Nephron progenitor cell (in vitro differentiated cells): ENCODE measurements at places on chromosomes 16 and 17.

- no peak for DNase-seq
These were observed 65.7 kb downstream of the ARSG start for GRCh38 chr17:68356949-68357455.

- DNase-seq = no peak
These were observed 299.6 kb downstream of the MAP2K4 start for GRCh38 chr17:12320286-12320685.

DNA sequence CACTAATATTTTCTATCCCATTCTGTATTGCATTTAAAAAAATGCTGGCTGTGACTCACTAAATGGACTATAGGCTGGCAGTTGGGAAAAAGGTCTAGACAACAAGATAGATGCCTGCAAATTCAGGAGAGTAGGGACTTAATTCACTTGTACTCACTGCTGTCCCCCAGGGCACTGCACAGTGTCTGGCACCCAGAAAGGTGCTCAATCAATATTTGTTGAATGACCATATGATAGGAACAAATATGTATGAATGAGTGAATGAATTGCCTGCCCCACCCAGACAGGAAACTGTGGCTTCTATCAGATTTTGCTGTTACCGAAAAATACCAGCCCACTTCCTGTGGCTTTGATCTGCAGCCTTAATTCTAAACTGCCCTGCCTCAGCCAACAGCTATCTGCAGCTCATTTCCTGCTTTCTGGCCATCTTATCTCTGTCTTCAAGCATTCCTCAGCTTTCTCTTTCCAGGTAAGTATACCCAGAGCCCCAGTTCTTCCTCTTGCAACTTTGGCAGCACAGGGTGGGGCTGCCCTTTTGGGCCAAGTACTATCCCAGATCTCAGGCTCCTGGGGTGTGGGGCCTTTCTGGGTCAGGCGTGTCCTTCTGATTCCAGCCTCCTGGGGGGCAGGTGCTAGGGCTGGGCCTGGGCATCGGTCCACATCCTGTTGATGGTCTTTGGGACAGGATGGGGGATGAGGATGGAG is 15.3 kb upstream of the TNS4 start:
- DNase-seq = no peak

GRCh38 chr16:10521681-10522274 is 58.6 kb downstream of the EMP2 start:
- peak; percentile 60 for DNase-seq

- no peak for DNase-seq
These were observed 50.8 kb downstream of the HIC1 start for GRCh38 chr17:2105663-2106062.

- DNase-seq = no peak
These were observed 8.1 kb upstream of the TBX4 start for GRCh38 chr17:61444075-61444474.

DNA sequence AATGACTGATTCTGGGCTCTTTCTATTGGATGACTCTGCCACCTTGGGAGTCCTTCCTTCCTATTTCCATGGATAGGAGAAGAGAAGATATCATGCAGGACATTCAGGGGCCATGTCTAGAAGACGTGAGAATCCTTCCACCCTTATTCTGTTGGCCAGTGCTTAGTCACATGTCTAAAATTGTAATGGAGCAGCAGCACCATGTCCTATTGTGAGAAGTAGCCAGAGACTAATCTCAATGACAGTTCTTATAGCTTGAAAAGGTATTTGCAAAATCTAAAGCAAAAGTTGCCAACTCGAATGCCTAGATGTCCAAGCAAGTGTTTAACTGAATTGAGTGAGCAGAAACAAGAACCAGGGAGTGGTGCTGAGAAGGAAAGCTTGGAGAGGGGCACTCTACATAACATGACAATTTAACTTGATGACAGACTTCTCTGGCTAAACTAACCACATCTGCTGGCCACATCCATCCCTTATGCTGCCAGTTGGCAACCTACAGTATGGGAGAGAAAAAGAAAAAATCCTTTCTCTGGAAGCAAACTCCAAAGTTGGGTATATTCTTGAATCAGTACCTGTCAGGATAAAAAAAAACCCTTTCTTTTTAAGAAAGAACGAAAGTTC is 225.7 kb downstream of the CDH13 start:
- no peak for DNase-seq
